ENCODE measurements at places on chromosomes 2 and 18.

DNA sequence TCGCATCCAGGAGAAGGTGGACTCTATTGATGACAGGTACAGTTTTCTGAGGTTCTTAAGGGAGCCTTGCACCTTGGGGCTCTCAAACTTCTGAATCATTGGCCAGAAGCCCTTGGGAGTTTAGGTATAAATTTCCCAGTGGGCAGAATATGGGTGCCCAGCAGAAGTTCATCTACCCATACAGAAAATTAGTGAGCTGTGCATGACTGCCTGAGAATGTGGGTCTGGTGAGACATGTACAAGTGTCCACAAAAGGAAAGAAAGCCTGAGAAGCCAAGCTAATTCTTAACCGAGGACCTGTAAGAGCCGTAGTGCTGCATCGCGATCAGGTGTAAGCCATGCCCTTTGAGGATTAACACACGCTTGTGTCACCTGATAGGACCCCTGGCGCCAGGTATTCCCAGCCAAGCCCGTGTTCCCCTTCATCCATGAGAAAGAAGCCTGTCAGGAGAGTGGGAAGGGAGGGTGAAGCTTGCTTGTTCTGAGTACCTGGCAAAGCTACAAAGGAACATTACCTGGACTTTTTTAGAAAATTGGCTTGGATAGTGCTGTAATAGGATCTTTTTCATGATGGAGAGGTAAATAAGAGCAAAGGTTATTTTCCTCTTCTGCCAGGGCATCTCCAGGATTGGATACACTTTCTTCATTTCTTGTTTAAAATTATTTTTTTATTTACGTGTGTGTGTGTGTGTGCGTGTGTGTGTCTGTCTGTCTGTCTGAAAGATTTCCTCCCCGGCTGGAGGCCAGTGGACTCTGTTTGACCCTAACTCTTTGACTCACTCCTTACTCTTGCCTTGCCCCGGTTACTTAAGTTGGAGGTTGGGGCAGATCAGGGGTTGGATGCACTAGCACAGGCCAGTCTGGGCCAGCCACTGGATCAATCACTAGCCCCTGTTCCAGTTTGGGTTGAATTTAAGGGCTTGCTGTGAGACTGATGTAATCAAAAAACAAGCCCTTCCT, 90.4 kb upstream of the EML6 start:
- no peak for DNase-seq

- no peak for DNase-seq
Measured at GRCh38 chr2:138779406-138779780, 797 bp downstream of the NXPH2 start.

- no peak for DNase-seq
Measured at GRCh38 chr2:8263901-8264300, 418.0 kb upstream of the ID2 start.

DNA sequence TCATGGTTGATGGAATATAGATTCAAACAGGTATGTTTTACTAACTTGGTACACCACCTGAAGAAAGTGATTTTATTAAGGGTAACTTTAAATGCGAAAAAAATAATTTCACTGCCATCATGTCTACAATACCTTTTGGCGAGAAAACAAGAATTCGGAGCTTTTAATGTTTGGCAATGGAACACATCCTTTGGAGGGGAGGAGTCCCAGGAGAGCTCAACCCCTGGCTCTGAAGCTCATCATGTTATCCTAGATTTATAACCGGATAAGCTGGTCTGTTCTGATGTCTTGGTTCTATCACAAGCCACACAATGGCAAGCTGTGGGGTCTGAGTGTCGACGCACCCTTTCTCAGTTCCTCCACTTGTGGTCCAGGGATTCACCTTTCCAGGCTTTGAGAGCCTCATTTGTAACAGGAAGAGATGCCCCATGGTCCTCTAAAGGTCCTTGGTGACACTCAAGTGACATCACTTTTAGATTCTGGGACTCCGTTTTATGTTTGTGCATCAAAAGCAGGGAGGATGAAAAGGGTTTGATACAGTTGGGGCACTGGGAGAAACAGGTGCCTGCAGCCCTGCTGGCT, 172.7 kb downstream of the BCL2 start:
- no peak for DNase-seq

DNA sequence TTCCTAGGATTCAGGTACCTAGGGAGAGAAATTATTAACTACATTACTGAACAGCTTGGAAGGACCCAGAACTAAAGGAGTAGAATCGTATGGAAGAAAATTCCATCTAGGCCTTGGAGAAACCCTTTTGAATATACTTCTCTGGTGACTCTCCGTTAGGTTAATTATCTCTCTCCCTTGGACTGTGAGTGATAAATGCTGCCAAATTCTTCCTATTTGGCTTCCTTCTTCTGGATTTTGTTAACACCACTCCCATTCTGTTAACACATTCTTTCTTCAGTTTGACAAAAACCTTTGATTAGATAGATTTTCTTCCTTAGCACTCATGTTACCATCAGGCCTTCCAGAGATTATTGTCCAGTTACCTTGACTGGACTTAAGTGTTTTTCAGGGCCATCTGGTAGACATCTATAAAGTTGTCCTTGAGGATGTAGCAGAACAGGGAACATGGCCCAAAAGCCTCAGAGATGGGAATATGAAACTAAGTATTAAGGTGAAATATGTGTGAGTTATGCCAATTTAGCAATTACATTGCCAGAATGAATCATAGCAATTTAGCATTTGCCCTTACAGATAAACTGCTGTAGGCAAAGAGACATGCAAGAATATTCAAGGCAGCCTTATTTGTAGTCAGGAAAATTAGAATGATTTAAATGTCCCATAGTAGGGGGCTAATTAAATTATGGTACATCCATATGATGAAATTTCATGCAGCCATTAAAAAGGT, 6.7 kb downstream of the CYP27A1 start:
- DNase-seq = no peak

DNA sequence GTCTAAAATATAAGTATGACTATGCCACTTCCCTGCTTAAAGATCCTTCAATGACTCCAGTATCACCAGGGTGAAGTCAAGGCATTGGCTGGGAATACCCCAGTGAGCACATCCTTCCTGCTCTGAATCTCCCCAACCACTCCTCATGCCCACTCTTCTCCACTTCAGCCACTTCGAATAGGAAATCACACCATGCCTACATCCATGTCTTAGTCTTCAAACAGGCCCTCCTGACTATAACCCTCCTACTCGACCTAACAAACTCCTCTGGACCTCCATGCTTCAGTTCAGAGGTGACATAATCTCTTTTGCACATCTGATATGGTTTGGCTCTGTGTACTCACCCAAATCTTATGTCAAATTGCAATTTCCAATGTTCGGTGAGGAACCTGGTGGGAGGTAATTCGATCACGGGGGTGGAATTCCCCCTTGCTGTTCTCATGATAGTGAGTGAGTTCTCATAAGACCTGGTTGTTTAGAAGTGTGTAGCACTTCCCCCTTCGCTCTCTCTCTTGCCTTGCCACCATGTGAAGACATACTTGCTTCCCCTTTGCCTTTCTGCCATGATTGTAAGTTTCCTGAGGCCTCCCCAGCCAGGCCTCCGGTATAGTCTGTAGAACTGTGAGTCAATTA, 87.8 kb upstream of the TFCP2L1 start:
- DNase-seq = no peak

DNA sequence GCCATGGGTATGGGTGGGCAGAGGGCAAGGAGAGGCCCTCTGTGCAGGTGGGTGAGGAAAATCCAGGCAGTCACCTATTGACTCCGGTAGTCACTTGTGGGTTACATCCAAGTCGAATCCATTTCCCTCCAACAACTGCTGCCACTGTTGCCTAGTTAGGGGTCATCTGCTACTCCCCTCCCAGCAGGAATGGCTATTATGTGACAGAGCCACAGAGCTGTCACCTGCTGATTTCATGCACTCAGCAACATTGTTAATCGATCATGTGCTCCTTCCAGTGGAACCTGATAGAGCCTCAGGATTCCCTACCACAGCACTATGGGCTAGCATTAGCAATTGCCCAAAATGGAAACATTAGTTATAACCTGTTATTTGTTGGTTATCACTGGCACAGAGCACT, 31.4 kb downstream of the POLR1A start:
- no peak for DNase-seq

DNA sequence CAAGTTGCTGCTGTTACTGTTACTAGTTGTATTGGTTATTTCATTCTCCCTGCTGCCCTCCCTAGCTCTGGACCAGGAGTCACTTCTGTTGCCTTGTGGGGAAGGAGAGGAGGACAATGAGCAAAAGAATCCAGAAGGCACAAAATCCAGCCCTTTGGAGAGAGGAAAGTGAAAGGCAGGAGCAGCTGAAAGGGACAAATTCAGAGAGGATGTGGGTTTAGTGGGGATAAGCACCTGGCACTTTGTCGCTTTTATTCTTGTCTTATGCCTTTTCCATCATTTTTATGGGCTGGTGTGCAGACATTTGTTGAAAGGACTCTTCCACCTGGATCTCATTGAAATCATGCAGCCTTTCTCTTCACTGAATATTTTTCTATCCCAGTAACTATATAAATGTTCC, 24.3 kb upstream of the LTBP1 start:
- DNase-seq = no peak

DNA sequence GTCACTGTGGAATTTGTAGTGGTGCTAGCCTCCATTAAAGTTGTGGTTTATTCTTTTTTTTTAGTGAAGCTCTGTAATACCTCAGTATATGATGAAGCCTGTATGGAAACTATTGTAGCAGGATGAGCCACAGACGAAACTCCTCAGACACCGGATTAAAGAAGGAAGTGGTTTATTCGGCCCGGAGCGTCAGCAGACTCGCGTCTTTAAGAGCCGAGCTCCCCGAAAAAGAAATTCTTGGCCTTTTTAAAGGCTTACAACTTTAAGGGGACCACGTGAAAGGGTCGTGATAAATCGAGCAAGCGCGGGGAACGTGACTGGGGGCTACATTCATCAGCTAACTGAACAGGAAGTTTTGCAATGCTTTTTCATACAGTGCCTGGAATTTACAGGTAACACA, 8.1 kb upstream of the CCL20 start:
- no peak for DNase-seq

DNA sequence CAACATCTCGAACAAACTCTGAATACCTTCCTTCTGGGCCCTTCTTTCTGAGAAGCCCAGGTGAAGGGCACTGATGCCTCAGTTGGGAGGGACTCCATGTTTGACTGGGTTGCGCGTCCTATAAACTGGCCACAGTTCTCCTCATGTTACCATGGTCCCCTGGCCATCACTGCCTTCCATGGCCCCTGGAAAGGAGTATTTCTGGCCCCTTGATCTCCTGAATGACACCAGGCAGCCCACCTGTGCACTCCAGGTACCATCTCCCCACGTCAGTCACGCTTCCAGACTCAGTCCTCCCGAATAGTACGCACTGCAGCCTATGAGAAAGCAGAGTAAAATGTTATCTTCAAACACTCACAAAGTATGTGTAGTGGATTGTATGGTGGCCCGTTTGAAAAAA, 73.9 kb downstream of the ACKR3 start:
- DNase-seq = no peak

GRCh38 chr2:83143946-83144345, 1315.1 kb downstream of the SUCLG1 start:
- no peak for DNase-seq

GRCh38 chr2:208249296-208249695, 5.6 kb downstream of the IDH1 start:
- DNase-seq = no peak

DNA sequence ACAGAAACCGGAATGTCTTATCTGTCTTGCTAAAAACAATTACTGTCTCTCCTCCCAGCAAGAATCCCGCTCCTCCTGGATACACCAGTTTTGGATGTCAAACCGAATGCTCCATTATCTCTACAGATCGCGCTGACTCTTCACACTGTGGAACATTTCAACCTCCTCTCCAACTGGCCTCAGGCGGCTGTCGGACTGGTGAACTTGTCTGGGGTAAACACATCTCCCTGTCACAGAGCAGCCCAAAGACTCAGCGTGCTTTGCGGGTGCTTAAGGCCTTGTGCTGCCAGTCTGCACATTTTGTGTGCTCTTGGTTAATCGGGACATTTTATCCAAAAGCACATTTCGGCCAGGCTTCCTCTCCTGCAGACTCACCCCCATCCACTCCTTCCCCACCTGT, 173.1 kb downstream of the ICOS start:
- DNase-seq = no peak

GRCh38 chr18:64244571-64244970, 95.7 kb upstream of the LINC00305 start:
- DNase-seq = peak; percentile 48

DNA sequence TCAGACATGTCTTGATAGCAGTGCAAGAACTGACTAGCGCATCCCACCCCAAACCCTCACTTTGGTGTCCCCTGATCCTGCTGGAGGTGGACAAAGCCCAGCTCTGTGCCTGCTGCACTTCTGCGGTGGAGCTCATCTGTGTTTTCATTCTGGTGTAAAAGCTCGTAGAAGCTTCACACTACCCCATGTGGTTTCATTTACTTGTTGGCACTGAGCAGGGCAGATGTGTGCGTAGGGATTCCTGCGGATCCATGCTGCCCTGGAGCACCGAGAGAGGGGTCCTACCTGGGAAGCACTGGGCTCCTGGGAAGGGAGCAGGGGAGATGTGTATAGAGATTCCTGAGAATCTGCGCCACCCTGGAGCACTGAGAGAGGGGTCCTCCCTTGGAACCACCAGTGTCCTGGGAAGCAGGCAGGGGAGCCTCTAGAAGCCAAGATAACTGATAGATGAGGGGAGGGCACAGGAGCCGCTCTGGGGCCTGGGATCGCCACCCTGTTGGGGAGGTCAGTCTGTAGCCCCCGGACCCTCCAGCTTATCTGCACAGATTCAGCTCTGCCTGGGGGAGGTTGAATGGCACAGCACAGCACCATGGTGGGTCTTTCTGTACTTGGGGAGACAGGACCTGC, 106.9 kb upstream of the OTOS start:
- DNase-seq = no peak

- DNase-seq = no peak
Measured at GRCh38 chr2:16194096-16194390, 253.7 kb downstream of the MYCN start.

GRCh38 chr18:28802546-28802945, 625.6 kb upstream of the CDH2 start:
- DNase-seq = no peak

GRCh38 chr2:1210352-1210751, 202.9 kb upstream of the TPO start:
- DNase-seq = no peak

DNA sequence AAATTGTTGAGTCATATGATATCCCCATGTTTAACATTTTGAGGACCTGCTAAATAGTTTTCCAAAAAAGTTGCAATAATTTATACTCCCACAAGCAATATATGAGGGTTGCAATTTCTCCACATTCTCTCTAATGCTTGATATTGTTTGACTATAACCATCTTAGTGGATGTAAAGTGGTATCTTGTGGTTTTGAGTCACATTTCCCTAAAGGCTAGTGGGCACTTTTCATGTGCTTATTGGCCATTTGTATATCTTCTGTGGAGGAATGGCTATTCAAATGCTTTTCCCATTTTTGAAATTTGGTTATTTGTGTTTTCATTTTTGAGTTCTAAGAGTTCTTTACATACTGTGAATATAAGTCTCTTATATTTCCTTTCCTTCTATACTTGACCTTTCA, 82.7 kb downstream of the SCG2 start:
- no peak for DNase-seq

Data from DMS153 (cell line).